ENCODE measurements at places on chromosomes 1 and 21.

- DNase-seq = no peak
Observed at GRCh38 chr1:158119976-158120653, 60.6 kb upstream of the CD1D start.

GRCh38 chr21:17118638-17119384, 394.0 kb upstream of the CXADR start:
- DNase-seq = peak; percentile 25

DNA sequence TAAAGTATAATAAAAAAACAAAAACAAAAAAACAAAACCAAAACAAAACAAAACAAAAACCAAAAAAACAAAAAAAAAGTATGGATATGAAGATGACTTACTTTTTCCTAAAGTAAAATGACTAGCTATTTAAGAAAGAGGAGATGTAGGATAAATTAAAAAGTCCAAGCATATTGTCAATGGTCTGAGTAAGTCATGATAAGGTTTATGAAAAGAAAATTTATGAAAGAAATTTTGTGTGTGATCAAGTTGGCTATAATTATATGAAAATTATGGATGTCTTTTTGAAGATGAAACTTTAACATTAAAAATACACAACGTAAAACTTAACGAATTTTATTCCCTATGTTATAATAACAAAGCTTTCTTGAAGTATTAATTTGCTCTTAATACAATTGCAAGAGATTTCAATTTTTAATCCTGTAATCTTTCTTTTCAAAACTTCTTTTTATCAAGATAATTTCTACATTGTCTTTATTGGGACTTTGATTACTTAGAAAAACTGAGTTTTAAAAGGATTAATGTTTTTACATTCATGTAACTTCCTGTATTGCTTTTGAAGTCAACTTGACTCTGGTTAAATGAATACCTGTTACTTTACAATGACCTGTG, 200.9 kb upstream of the IVNS1ABP start:
- DNase-seq = no peak

DNA sequence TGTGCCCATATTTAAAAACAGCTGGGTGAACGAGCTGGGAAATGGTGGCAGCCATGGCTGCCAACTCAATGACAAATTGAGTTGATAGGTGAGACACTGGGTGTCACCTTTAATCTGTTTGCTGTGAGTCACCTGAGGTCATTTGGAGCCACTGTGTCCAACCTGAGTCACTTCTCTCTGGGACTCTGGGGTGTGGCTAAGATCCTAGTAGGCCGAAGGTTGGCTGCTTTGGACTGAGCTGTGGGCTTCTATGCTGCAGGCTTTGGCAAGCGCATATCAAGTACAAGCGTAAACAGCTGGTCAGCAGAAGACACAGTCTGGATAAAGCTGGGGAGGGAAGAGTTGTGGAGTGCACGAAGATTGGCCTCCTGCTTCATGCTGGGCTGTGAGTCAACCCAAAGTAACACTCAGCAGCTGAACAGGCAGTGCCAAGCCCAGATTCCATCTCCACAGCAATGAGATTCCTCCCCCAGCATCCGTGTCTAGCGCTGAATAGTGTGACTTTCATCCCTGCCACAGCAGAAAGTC, 24.0 kb downstream of the TEX35 start:
- DNase-seq = peak; percentile 71

GRCh38 chr1:208535511-208535910, 291.3 kb upstream of the PLXNA2 start:
- no peak for DNase-seq

DNA sequence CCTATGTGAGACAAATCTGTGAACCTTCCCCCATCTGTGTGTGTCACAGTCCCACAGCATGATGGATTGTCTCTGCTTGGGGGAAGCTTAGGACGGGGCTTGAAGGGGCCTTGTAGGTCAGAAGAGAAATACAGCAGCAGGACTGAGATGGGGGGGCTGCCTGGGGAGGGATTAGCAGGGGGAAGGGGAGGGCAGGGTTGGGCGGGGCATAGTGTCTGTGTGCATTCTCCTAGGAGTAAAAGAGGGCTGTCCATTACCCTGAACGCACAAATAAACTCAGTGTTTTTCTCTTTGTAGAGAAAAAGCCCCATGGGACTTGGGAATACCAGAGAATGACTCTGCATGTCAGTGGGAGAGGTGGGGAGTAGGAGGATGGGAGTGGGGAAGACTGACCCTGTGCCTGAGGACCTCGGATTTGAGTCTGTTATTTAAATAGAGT, 16.4 kb downstream of the RNF220 start:
- DNase-seq = no peak

DNA sequence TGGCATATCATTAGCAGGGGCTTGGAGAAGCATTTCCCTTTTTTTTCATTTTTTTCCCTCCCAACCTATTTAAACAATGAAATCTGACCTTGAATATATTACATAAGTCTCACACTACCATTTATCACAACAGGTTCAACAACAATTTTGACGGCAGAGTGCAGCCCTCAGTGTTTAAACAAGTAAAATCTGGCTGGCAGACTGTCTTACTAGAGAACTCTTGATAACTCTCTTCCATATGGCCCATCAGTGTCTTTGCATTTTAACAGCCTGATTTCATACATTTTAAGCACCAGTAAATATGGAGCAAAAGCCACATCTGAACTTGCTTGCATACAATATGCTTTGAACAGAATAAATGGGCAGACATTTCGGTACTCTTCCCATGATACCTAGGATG, 213.0 kb downstream of the KCTD3 start:
- DNase-seq = no peak

GRCh38 chr1:22342734-22343191, 108.9 kb upstream of the ZBTB40 start:
- no peak for DNase-seq

GRCh38 chr1:175865041-175865766, 121.8 kb upstream of the TNR start:
- DNase-seq = no peak

GRCh38 chr21:45148316-45148990, 74.1 kb downstream of the ADARB1 start:
- DNase-seq = no peak

DNA sequence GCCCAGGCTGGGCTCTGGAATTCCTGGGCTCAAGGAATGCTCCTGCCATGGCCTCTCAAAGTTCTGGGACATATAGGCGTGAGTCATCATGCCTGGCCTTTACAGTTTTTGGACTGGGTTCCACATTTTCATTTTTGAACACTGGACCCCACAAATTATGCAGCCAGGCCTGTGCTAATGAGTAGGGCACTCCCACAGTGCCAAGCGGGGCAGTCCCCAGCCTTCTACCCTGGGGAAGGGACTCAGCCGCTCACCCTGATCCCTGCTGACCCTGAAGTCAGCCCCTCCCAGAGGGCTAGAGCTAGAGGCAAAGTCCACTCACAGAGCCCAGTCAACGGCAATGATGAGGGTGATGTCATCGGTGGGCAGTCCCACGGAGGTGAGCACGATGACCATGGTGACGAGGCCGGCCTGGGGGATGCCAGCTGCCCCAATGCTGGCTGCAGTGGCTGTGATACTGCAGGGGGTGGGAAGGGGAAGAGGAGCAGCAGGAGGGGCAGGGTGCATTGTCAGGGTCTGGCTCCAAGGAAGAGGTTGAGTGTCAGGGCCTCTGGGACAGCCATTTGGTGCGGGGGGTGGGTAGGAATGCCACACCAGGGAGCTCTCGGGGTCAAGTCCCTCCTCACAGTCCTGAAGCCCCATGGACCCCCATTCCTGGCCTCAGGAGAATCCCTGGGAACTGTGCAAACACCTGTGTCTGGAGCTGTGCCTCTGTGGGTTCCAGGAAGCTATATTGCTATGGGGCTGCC, 27.6 kb downstream of the PODN start:
- DNase-seq = no peak

- no peak for DNase-seq
Observed at GRCh38 chr21:25080661-25081060, 526.6 kb downstream of the MRPL39 start.

- DNase-seq = no peak
Observed at GRCh38 chr1:243313635-243314536, 58.0 kb downstream of the SDCCAG8 start.

DNA sequence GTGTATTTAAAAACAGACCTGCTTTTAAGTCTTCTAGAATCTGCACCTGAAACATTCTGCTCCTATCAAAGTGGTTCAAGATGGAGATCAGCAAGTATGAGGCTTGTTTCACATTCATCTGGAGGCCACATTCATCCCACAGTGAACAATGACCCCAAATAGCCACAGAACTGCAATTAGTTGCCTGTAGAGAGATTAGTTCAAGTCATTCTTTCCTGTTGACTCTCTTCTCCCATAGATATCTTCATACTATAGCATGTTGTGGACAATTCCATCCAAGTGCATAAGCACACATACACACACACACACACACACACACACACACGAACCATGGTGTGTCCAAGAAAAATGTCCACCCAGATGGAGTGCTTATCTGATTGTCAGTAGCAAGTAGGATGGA, 101.7 kb upstream of the FGGY start:
- no peak for DNase-seq

DNA sequence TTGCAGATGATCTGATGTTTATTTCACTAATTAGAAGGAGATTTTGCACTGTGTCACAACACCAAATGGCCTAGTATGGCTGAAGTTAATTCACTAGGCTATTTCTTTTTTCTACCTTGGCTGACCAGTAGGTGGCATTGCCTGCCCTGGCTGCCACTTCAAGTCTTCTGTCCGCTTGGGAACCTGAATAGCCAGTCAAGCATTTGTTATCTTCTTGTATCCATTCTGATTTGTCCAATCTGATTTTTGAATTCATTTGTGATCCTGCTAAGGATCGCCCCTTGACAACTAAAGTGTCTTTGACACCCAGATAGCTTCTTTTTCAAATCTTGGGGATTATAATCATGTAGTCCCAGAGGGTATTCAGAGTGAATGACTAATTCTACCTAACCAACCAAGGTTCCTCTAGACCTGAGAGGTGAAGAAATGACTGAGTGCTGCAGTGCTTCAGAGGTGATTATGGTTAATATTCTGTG, 99.4 kb downstream of the GIPC2 start:
- peak; percentile 21 for DNase-seq

GRCh38 chr1:168136709-168137514, at the start of gene GPR161:
TSS of gene GPR161 (minus strand) at chr1:168136930. CDS start at chr1:168104850, 32,080 bp downstream.
- DNase-seq = peak; percentile 65

DNA sequence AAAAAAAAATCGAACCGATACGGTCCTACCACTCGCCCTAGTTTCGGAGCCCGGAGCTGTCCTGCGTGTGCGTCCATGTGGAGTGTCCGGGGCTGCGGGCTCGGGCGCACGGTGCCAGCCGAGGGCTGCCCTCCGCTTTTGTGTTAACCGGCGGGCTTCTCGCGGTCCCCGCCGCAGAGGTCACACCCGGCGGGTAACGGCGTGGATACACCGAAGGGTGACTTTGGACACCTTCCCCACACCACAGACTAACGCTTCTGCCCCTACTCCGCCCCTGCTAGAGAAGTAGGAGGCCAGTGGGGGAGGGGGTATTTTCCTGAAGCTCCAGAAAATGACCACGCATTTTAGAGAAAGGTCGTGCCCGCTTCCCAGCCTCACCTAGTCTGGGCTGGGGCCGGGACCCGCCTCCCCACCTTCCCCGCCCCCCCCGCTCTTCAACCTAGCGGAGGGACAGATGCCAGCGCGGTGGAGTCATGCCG, 609 bp upstream of the ATF3 start:
- no peak for DNase-seq

GRCh38 chr1:170734412-170735175, 70.7 kb downstream of the PRRX1 start:
- DNase-seq = no peak

DNA sequence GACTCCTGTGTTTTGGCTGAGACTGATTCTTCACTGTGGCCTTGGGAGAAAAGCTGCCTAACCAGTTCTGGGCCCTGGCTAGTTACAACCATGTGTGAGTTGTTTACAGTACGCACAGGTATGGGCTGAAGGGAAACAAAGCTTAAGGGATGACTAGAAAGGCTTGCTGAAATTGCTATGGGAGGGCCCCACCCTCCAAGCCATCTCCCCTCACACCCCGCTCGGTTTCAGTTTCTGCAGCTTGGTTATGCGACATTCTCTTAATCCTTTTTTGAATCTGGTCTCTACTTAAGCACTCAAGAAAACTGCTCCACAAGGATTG, 43.1 kb downstream of the PBX1 start:
- DNase-seq = no peak

DNA sequence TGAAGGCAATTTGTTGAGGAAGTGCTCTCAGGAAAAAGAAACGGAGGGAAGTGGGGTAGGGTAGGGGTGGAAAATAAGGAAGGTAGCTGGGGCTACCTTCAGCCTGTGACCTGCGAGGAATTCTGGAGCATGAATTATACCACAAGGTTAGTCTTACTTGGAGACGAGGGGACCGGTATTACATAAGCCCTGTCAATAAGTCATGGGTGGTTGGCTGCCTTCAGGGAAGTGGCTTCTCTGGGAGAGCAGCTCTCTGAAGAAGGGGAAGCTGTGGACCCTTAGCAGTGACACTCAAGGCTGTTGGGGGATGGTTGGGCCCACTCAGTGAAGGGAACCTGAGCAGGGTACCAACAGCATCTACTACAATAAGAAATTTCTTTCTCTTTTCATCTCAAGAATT, 111.3 kb downstream of the TNFSF18 start:
- DNase-seq = no peak

DNA sequence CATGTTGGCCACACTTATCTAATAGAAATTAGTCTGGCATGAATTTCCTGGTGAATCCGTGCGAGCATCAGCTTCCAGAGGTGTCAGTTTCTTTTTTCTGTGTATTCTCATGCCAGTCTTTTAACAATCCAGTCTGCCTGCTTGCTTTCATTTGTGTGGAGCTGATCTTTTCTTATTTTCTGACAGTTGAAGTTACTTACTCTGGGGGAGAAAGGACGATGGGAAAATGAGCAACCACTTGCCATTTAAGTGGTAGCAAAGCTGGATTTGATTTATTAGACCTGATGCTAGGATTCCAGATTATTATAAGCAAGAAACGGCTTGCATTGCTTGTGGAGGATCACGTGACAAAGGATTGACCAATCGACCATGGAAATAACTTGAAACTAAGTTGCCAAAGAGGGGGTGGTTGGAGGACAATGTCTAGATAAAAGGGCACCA, 24.3 kb upstream of the APP start:
- no peak for DNase-seq

DNA sequence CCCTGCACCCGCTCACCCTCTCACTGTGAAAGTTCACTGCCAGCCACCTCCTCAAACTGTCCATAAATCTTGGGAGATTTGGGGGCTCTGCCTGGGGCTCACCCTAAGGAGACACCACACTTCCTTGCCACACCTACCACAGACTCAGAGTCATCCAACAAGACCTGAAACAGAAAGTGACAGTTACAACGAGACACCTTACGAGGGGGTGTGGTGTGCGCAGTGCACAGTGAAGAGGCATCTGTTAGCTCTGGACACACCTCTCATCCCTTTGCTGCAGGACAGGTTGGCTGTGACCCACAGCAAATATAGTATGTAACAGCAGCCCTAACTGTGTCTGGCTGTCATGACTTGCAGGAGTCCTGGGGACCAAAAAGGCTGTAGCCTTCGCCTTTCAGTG, 190.2 kb downstream of the NR5A2 start:
- no peak for DNase-seq

GRCh38 chr1:6495041-6495441, 3.6 kb upstream of the PLEKHG5 start:
- peak; percentile 28 for DNase-seq

DNA sequence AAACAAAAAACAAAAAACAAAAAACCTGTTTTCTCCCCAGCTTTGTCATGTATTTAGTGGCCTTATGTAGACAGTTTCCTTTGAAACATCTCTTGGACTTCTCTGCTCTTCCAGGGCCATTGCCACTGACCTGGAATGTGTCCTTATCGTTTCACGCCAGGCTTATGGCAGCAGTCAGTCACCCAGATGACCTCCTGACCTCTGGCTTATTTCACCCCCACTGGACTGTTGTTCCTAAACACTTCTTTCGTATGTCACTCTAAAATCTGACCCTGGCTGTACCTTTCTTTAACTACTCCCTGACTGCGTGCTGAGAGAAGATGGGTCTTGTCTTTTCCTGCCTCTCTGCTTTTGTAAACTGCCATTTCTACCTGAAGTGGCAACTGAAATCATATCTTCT, 9.1 kb downstream of the LGALS8 start:
- DNase-seq = no peak

Data from left ventricle myocardium inferior (tissue), 1 donor.